ENCODE measurements at places on chromosomes 2 and 18.

- no peak for DNase-seq
Measured at GRCh38 chr2:70391988-70392387, 90.1 kb upstream of the FAM136A start.

- DNase-seq = no peak
Measured at GRCh38 chr2:179850188-179850587, 11.2 kb downstream of the ZNF385B start.

DNA sequence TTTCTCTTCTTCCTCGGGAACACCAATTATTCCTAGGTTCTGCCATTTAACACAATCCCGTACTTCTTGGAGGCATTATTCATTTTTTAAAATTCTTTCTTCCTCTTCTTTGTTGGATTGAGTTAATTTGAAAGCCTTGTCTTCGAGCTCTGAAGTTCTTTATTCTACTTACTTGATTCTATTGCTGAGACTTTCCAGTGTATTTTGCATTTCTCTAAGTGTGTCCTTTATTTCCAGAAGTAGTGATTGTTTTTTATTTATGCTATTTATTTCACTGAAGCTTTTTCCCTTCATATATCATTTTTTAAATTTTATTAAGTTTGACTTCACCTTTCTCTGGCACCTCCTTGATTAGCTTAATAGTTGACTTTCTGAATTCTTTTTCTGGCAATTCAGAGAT lies 13.6 kb upstream of the UPP2 start:
- no peak for DNase-seq

- no peak for DNase-seq
Measured at GRCh38 chr18:56139372-56139771, 499.0 kb downstream of the TXNL1 start.

Measured in Jurkat, Clone E6-1 (cell line).